GM18507 (cell line): ENCODE measurements at places on chromosomes 11 and 22.
A peak's percentile ranks its signal among the peaks of the same experiment; 100 is the strongest.

GRCh38 chr22:45455621-45456020 is 42.1 kb downstream of the RIBC2 start:
- DNase-seq = no peak

- DNase-seq = no peak
Measured at GRCh38 chr11:84497981-84498411, 1129.1 kb downstream of the DLG2 start.

DNA sequence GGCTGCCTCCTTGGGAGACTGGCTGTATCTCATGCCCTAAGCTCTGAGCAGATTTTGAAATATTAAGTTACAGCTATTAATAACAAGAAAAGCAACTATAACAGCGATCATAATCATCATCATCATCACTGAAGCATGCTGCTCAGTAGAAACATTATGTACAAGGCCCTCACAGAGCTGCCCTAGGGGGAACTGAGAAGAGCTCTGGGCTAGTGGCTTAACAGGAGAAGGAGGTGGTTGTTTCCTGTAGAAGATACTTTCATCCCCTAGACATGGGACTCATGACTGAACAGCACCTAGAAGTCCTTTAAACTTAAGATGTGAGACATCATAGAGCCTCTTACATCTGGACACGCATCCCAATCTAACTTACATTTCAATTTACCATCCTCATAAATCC is 332.8 kb upstream of the PLET1 start:
- DNase-seq = no peak

GRCh38 chr11:72684236-72684912 is 10.2 kb upstream of the PDE2A start:
- peak; percentile 52 for DNase-seq

- no peak for DNase-seq
Measured at GRCh38 chr11:67393990-67394389, 2.2 kb downstream of the RAD9A start.

GRCh38 chr11:134517115-134517514 is 105.1 kb upstream of the B3GAT1 start:
- DNase-seq = no peak

DNA sequence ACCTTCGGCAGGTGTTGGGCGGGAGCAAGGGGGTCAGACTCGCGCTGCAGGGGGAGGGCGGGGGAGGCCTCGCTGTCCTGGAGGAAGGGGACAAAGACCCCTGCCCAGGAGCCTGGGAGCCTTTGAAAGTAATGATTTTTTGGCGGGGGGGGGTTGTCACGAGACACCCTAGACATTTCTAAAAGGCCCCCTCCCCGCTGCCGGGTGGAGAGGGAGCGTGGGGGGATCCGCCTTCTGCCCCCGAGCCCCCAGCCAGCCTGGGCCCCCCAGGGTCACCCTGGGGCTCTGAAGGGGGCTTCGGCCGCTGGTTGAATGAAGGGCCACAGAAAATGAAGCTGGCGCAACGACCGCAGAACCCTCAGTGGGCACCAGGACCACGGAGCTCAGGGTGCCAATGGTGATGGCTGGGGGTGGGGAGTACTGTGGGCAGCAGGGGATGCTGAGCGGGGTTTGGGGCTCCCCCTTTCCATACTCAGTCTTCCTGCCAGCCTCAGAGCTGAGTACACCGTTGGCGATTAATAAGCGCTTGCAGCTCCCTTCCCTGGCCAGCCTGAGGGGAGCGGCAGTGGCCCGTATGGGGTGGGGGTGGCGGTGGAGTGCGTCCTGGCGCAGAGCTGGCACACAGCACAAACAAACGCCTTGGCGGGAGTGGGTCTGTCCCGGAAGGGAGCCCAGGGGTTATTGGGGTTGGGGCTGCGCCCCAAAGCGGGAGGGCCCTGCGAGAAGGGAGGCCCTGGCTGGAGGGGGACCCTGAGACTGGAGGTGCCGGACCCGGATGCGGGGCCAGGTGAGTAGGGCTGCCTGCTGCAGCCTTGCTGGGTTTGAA is 1.2 kb upstream of the DUSP8 start:
- no peak for DNase-seq

GRCh38 chr11:87444993-87445392 is 407.3 kb downstream of the TMEM135 start:
- no peak for DNase-seq

DNA sequence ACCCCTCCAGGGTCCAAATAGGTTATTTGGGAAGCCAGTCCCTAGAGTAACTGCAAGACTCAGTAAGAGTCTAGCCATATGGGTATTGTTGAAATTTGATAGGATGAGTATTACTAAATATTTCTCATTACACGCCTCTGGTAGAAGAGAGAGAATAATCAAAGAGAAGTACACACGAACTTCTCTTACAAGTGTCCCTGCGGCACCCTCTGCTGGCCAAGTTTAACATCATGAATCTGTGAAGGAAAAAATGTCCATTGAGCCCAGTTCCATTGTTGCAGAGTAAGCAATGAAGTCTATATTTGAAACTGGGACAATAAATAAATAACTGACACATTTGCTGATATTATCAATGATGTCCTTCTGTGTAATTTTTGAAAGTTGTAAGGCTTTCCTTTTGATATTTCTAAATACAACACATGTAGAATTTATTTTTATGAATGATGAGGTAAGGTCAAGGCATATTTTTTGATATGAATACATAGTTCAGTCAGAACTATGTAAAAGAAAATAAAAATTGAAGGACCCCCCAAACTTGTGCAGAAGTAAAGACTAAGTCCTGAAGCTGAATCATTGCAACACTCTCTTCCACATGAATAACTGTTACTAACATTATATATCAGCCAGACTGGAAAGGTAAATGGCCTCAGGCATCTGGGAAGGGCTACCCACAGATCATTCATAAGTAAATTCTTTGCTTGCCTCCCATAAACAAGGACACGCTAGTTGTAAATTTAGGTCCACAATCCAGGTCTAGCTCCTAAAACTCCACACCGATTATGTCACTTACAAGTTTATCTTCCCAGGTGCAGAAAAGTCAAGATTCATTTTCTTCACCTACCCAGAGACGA is 10.0 kb downstream of the OR51L1 start:
- DNase-seq = no peak

- no peak for DNase-seq
Measured at GRCh38 chr11:3158821-3159220, 6.3 kb downstream of the OSBPL5 start.

- no peak for DNase-seq
Measured at GRCh38 chr11:123212406-123212805, 17.4 kb upstream of the CLMP start.

GRCh38 chr11:65637794-65638419 is at the start of gene SIPA1:
SIPA1 (plus strand) TSS chr11:65638101; CDS start chr11:65640922, 2,821 bp downstream.
- DNase-seq = no peak

GRCh38 chr11:235609-235996 is 539 bp downstream of the SIRT3 start:
- no peak for DNase-seq
